Tibial nerve (tissue), 4 donors: ENCODE measurements at places on chromosomes 7 and 10. TPM values are rescaled to one million over a fixed set of nuclear protein-coding genes. Genes with fewer than 3 reads are reported as not detected.
A peak's percentile ranks its signal among the peaks of the same experiment; 100 is the strongest.

Gene ZSCAN21
- total RNA-seq: 15.5 TPM

Gene GDF2
- not detected for total RNA-seq

Gene MACROH2A2
- total RNA-seq: 4.6 TPM

Gene SEMA3E
- 0.60 TPM for total RNA-seq

DNA sequence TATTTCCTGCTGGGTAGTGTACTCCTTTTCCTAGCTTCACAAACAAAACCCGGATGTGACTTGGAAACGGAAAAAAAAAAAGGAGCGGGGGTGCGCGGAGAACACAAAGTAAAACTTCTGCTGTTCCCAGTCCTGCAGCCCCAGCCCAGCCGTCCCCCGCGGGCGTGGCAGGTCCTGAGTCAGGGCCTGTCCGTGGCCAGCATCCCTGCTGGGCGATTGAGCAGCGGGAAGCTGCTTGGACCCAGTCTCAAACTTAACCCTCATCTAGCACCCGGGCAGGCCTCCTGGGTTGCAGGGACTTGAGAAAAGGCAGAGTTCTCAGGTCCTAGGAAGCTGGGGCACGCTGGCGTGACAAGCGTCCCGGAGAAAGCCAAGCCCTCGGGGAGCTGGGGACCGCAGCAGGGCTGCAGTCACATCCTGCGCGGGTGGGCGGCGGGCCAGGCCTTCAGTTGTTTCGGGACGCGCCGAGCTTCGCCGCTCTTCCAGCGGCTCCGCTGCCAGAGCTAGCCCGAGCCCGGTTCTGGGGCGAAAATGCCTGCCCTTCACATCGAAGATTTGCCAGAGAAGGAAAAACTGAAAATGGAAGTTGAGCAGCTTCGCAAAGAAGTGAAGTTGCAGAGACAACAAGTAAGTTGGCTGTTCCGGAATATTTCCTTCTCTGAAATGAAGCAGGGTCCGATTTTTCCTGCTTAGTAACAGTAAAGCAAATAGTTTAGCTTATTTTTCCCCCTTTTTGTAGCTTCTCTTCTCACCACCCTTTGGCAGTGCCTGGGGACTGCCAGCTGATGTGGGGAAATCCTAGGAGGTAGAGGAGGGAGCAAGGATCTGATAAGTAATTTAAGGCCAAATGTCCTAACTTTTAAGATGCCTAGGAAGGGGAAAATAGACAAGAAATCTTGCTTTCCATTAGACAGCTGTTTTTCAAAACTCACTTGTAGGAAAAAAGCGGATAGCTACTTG lies at the start of gene GNG11:
Gene GNG11, plus strand, starts transcription at position 129 of the 960 bp plus-strand sequence. Its CDS starts 403 bp downstream, at position 532.
- H3K27me3 ChIP-seq: no peaks in the 10 kb centered on the region
- peak; percentile 52 for DNase-seq
- peak within 1 kb of the TSS; percentile 77 for H3K4me3 ChIP-seq

- H3K36me3 ChIP-seq: no peaks in the 10 kb centered on the region
- no peak for DNase-seq
- no peak overlapping the region for H3K4me3 ChIP-seq
- H3K27ac ChIP-seq: no peak overlapping the region
Measured at GRCh38 chr7:74003621-74004020, 24.4 kb upstream of the ELN start.

GRCh38 chr10:12418725-12419261 lies 69.4 kb downstream of the CAMK1D start:
- H3K27ac ChIP-seq: peak overlapping the region; percentile 19
- H3K36me3 ChIP-seq: no peaks in the 10 kb centered on the region
- no peaks in the 10 kb centered on the region for H3K4me1 ChIP-seq
- no peak for DNase-seq

DNA sequence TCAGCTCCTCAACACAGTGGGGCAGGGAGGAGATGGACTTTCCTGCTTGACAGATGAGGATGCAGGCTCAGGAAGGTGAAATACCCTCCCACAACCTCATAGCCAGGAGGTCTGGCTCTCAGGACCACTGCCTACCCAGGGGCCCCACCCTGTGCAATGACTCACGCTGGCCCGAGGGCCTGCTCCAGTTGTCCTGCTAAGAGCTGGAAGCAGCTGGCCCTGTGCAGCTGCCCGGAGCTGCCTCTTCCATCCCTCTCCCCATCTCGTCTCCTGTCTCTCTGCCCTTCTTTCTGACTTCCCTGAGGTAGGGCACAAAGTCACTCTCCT lies 123.9 kb downstream of the ZMIZ1 start:
- peak overlapping the region; percentile 56 for H3K27ac ChIP-seq
- H3K4me1 ChIP-seq: peaks cover 53% of the 10 kb centered on the region
- H3K36me3 ChIP-seq: no peaks in the 10 kb centered on the region
- no peak overlapping the region for H3K4me3 ChIP-seq
- H3K27me3 ChIP-seq: no peaks in the 10 kb centered on the region

DNA sequence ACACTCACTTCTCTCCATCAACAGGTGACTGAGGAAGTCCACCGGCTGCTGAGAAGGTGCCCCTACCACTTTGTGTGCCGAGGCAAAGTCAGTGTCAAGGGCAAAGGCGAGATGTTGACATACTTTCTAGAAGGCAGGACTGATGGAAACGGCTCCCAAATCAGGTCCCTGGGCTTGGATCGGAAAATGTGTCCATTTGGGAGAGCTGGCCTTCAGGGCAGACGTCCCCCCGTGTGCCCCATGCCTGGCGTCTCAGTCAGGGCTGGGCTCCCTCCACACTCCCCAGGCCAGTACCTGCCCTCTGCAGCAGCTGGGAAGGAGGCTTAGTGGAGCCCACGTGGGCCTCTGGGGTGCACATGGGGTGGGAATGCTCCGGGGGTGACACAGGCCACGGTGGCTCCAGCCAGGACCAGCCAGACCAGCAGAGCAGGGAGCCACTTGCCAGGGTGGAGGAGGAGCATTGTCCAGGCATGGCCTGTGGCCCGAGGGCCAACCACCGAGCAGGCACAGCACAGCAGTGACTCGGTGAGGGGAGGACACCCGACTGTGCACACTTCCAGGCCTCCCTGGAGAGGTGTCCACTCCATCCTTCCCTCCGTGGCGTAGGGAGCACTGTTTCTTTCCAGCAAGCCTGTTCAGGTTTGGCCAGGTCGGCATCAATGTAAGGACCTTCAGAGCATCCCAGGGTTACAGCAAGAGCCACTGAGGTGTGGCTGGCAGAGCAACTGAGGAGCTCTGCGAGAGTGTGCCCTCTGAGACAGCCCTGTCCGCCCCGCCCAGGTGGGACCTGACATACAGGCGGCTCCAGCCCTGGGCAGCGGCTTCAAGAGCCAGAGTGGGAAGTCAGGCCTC lies 139.7 kb downstream of the ADCY1 start:
- DNase-seq: no peak
- no peaks in the 10 kb centered on the region for H3K36me3 ChIP-seq
- no peaks in the 10 kb centered on the region for H3K4me1 ChIP-seq
- no peak overlapping the region for H3K27ac ChIP-seq

GRCh38 chr7:51262796-51263531 lies 53.6 kb downstream of the COBL start:
- no peaks in the 10 kb centered on the region for H3K27me3 ChIP-seq
- H3K36me3 ChIP-seq: no peaks in the 10 kb centered on the region
- peaks cover 5% of the 10 kb centered on the region for H3K4me1 ChIP-seq
- no peak overlapping the region for H3K27ac ChIP-seq
- H3K4me3 ChIP-seq: no peak overlapping the region

DNA sequence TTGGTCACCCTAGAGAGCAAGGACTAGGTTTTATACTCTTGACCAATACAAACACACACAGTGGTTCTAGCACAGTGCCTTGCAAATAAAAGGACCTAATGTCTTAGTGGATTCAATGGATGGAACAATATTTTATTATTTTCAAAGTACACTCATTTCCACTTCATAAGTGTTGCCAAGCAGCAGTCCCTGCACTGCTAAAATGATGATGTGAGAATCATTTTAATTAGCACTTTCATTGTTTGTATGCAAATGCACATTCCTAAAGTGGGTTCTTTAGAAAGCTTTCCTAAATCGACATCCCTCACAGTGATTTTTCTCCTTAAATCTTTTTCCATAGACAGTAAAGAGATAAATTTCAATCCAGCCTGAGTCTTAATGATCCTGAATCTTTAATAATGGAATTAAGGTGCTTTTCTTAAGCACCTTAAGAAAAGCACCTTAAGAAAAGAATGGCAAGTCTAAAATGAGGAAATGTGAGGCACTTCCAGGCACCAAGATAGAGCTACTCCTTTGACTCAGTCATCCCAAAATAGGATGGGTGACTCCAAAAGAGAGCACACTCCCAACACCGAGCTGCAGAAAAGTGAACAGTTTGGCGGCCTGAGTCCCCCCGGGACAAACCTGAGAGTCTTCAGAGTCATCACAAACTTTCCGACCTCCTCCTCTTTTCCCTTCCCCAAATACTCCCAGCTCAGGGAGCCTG lies 84.5 kb downstream of the SORBS1 start:
- no peak overlapping the region for H3K4me3 ChIP-seq
- H3K36me3 ChIP-seq: no peaks in the 10 kb centered on the region
- H3K27me3 ChIP-seq: no peaks in the 10 kb centered on the region
- H3K4me1 ChIP-seq: no peaks in the 10 kb centered on the region
- H3K27ac ChIP-seq: peak overlapping the region; percentile 85

- no peak for DNase-seq
- H3K27ac ChIP-seq: no peak overlapping the region
- H3K4me3 ChIP-seq: no peak overlapping the region
Measured at GRCh38 chr10:112363696-112364688, 9.9 kb upstream of the ACSL5 start.
